Epithelial cell of proximal tubule (primary cell): ENCODE measurements at places on chromosomes 4 and X.

- no peak for DNase-seq
Measured at GRCh38 chr4:73007526-73008100, 61.9 kb downstream of the COX18 start.

DNA sequence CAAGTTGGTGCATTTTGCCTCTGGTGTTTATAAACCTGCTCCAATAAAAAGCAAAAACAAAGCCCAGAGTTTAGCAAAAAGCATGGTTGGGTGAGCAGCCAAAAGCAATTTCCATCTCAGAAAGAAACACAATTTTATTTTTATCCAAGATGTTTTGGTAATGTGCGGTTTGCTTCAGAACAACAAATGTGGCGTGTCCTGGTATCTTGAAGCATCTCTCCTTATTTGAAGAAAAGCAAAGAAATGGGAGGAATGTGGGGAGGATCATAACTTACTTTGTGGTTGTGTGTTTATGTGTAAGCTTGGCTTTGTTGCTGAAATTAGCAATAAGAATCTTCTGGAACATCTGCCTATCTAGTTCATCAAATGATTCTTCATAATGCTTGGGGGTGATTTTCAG is 88.3 kb upstream of the DDX3X start:
- no peak for DNase-seq

GRCh38 chr4:123340381-123340701 is 56.3 kb upstream of the SPRY1 start:
- DNase-seq = peak; percentile 41

- DNase-seq = no peak
Measured at GRCh38 chr4:726838-727237, 21.2 kb downstream of the PCGF3 start.

DNA sequence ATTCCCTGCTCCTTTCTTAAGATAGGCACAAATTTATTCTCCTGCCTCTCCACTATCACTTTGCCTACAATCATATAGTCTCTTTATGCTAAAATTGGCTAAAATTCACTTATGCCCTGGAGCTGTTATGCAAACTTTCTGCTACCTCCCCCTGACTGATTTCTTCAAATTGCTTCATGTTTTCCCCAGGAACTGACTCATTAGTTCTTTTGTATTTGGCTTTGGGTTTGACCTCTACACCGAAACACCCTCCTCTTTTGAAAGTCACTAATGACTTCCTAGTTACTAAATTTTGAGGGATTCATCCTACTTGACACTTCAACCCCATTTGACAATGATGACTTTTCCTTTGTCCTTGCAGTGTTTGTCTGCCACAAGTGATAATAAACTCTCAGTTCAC is 222.6 kb downstream of the NDST4 start:
- no peak for DNase-seq

GRCh38 chrX:23845351-23845817 is 62.4 kb downstream of the APOO start:
- no peak for DNase-seq

DNA sequence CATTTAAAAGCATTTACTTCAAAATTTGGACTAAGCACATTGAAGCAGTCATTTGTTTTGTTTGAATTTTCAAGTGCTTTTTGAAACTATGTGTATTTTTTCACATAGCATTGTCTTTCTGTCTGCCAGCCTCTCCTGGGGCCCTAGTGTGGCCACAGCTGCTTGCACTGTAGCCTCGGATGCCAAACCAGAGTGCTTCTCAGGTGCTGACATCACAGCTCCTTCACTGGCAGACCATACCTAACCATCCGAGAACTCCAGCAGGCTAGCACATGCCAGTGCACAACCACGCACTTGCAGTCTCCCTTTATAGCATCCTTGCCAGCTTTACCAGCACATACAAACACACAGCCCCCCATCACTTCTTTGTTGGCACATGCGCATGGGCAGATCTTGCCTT is 1019.7 kb downstream of the STPG2 start:
- DNase-seq = no peak

- DNase-seq = no peak
Measured at GRCh38 chr4:25528391-25528790, 127.3 kb upstream of the SLC34A2 start.

DNA sequence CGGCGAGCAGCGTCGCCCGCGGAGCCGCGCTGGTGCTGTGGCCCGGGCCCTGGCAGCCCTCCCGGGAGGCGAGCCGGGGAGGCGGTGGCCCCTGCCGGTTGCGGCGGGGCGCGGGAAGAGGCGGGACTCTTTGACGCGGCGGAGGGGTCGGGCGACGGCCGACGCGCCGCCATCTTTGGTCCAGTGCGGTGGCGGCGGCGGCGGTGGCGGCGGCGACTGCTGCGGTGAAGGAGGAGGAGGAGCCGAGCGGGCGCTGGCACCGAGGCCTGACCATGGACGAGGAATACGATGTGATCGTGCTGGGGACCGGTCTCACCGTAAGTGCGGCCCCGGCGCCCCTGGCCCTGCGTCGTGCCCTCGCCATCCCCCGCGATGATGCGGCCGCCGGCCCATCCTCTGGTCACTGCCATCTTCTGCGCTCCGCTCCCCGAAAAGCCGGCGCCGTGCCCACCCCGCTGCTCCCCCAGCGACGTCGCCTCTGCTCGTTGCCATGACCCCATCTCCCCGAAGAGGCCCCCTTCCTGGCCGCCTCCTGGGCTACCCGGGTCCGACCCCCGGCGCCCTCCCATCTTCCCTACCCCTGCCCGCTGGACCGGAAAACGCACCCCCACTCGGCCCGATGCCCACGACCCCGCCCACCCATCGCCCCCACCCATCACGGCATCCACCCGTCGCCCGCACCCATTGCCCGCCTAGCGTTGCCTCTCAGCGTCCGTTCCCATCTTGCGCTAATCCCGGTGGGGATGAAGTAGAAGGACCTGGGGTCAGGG is at the start of gene GDI1:
GDI1 (plus strand) TSS at position 172 of the 770 bp plus-strand sequence; CDS start at position 273, 101 bp downstream.
- no peak for DNase-seq

DNA sequence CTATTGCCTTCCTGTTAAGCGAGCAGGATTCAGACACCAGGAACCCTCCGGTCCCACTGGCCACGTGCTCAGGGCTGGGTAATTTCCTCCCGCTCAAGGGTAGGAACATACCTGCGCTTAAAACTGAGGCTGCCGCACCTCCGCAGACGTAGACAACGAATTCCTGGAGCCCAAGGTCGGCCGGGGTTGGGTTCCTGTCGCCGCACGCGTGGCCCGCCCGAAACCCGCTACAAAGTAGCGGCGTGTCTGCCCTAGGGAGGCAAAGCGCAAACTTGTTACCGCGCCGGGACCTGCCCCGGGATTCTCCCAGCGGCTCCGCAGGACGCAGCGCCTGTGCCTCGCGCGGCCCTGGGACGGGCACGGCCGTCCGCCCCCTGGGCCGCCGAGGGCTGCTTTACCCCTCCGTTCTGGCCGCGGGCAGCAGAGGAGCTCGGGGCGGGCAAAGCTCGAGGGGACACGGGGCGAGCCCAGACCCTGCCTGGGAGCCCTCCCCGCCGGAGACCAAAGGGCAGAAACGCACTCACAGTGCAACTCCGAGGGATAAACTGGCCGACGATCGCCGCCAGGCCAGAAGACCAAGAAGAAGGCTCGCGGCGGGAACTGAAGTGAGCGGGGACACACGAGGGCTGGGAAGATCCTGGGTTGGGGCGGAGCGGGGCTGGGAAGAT is at the start of gene ERVMER34-1:
ERVMER34-1 (minus strand) TSS at position 607 of the 668 bp plus-strand sequence. CDS start 5,905 bp downstream, outside the sequence.
- DNase-seq = no peak

GRCh38 chr4:15427161-15427560 is 672 bp upstream of the C1QTNF7 start:
- DNase-seq = no peak

GRCh38 chr4:25938366-25938765 is 24.3 kb downstream of the SMIM20 start:
- DNase-seq = no peak

- DNase-seq = peak; percentile 94
Measured at GRCh38 chr4:87038837-87039615, 104.2 kb downstream of the AFF1 start.

DNA sequence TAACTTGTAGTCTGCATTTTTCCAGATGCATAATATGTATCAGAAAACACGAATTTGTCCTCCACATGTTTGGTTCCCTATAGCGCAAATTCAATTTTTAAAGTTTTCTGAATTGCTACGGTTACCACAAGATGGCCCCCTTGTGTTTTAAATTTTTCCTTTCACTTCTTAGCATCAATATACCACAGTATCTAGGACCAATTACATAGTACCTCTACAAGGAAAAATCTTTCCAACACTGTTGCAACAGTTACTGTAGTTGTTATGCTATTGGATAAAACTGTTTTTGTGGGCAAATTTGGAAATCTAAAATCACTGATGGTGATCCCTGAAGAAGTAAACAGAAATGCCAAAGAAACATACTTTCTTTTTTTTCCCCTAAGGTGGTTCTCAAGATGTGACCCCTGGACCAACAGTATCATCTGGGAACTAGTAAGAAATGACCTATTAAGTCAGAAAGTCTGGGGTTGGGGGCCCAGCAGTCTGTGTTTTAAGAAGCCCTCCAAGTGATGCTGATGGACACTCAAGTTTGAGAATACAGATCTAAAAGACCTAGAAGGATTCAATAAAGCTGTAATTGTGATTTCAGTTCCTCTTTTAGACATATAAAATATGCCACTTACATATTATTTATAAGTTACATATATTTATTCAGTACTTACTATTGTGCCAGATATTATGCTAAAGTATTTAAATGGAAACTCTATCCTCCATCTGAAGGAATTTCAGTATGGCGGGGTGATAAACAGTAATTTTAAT is 3.1 kb downstream of the ZGRF1 start:
- DNase-seq = no peak

DNA sequence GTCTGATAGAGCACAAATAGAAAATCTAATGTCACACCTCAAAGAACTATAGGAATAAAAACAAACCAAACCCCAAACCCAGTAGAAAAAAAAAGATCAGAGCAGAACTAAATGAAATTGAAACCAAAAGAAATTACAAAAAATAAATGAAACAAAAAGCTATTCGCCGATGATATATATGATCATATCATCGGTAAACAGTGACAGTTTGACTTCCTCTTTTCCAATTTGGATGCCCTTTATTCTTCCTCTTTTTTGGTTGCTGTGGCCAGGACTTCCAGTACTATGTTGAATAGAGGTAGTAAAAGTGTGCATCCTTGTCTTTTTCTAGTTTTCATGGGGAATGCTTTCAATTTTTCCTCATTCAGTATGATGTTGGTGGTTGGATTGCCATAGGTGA is 215.3 kb upstream of the AR start:
- no peak for DNase-seq

DNA sequence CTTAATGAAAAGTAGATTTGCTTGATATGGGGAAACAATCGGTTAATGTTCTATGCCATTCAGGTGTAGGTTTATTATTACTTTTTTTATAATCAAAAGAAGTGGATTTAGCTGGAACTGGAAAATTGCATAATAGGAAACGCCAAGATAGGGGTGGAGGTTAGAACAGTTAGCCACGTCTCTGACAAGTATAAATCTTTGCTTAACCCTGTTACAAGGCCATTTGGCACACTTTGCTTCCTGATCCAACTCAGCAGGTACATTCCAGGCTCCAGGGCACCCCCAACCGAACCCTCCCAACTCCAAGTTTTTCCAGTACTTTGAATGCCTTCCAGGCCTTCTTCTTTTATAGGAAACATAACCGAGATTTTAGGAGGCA is 50.6 kb upstream of the ACSL4 start:
- peak; percentile 10 for DNase-seq

DNA sequence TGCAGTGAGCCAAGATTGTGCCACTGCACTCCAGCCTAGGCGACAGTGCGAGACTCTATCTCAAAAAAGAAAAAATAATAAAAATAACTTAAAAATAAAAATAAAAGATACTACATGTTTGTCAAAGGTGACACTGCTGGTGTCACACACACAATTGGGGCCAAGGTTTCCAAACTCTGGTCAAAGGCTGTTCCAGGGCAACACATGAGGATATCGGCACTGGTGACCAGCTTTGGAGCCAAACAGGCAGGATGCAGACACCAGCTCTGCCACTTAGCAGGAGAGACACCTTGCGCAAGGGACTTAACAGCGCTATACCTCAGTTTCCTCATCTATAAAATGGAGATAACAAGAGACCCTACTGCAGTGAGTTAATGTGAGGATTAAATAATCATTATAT is 52.3 kb downstream of the CD99L2 start:
- DNase-seq = no peak

GRCh38 chrX:51728202-51728601 is 15.0 kb upstream of the GSPT2 start:
- DNase-seq = no peak

GRCh38 chr4:119735165-119735651 is 106.6 kb upstream of the PDE5A start:
- DNase-seq = no peak

DNA sequence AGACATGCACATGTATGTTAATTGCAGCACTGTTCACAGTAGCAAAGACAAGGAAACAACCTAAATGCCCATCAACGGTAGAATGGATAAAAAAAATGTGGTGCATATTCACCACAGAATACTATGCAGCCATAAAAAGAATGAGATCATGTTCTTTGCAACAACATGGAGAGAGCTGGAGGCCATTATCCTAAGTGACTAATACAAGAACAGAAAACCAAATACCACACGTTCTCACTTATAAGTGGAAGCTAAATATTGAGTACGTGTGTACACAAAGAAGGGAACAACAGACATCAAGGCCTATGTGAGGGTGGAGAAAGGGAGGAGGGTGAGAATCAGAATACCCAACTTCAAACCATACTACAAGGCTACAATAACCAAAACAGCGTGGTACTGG is 17.4 kb upstream of the LNX1 start:
- no peak for DNase-seq
